ENCODE measurements at places on chromosomes 1 and 21.

- H3K36me3 ChIP-seq: no peaks in the 10 kb centered on the region
- no peak for DNase-seq
- H3K4me1 ChIP-seq: no peaks in the 10 kb centered on the region
- no peak overlapping the region for H3K27ac ChIP-seq
- no peak overlapping the region for H3K4me3 ChIP-seq
These were observed 45.1 kb downstream of the TRPM2 start for GRCh38 chr21:44398499-44398898.

DNA sequence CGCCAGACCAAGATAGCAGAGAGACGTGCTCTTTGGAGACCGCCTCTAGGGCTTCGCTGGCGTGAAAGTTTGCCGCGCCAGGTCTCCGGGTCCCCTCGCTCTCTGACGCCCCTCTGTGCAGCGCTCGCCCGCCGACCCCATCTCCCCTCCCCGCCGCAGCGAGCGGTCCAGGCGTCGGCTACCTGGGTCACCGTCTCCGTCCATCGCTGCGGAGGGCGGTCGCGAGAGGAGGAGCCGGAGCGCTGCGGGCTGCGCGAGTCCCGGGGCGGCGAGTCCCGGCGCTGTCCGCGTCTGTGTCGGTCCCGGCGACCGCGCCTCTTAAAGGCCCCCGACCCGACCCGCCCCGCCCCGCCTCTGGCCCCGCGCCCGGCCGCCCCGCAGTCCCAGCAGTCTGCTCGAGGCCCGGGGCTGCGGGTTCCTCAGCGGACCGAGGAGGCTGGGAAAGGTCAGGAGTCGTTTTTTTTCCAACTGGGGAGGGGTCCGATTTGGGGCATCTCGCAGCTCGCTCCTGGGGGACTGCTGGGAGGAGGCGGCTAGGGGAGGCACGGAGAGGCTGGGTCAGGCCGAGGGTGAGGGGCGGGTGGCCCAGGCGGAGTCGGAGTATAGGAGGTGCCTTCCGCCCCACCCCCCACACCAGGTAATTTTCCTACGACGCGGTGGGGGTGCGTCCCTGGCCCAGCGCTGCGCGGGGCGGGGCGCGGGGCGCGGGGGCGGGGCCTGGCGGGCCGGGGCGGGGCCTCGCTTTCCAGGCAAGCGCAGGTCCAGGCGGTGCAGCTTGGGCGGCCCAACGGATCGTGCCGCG lies at the start of the genes FBXO2 and FBXO44:
FBXO2 (minus strand) TSS at position 293 of the 802 bp plus-strand sequence; CDS start at position 204, 89 bp downstream.
FBXO44 (plus strand) TSS at position 741 of the 802 bp plus-strand sequence. CDS start 959 bp downstream, outside the sequence.
- H3K4me1 ChIP-seq: peaks cover 9% of the 10 kb centered on the region
- peaks cover 26% of the 10 kb centered on the region for H3K27me3 ChIP-seq
- DNase-seq: peak; percentile 56
- peak within 1 kb of the TSS; percentile 58 for H3K4me3 ChIP-seq

- no peaks in the 10 kb centered on the region for H3K36me3 ChIP-seq
- no peak overlapping the region for H3K27ac ChIP-seq
- peak; percentile 7 for DNase-seq
- H3K27me3 ChIP-seq: peaks cover 36% of the 10 kb centered on the region
- H3K4me1 ChIP-seq: no peaks in the 10 kb centered on the region
These were observed 104.4 kb downstream of the PCBP3 start for GRCh38 chr21:45747802-45748445.

GRCh38 chr21:43632373-43632905 lies 26.8 kb downstream of the HSF2BP start:
- no peaks in the 10 kb centered on the region for H3K27me3 ChIP-seq
- peaks cover 19% of the 10 kb centered on the region for H3K4me1 ChIP-seq
- no peak for DNase-seq
- H3K27ac ChIP-seq: no peak overlapping the region
- peaks cover 5% of the 10 kb centered on the region for H3K36me3 ChIP-seq
- no peak overlapping the region for H3K4me3 ChIP-seq

DNA sequence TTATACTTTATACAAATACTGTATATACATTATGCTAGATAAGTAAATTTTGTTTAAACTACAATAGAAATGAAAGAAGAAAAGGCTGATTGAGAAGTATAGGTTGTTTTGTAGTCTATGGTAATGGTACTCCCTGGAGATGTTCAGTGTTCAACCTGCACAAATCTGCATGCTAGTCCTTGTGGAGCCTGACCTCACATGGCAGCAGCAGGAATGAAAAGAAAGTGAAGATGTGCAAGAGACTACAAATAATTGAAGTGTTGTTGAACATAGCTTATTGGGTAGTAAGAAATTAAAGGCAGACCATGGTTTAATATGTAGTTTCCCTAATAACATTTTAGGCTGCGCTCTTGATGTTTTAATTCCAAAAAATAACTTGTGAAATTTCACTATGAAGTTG lies 201.2 kb downstream of the TGFB2 start:
- H3K27ac ChIP-seq: peak overlapping the region; percentile 0
- peak; percentile 24 for DNase-seq
- no peaks in the 10 kb centered on the region for H3K27me3 ChIP-seq

DNA sequence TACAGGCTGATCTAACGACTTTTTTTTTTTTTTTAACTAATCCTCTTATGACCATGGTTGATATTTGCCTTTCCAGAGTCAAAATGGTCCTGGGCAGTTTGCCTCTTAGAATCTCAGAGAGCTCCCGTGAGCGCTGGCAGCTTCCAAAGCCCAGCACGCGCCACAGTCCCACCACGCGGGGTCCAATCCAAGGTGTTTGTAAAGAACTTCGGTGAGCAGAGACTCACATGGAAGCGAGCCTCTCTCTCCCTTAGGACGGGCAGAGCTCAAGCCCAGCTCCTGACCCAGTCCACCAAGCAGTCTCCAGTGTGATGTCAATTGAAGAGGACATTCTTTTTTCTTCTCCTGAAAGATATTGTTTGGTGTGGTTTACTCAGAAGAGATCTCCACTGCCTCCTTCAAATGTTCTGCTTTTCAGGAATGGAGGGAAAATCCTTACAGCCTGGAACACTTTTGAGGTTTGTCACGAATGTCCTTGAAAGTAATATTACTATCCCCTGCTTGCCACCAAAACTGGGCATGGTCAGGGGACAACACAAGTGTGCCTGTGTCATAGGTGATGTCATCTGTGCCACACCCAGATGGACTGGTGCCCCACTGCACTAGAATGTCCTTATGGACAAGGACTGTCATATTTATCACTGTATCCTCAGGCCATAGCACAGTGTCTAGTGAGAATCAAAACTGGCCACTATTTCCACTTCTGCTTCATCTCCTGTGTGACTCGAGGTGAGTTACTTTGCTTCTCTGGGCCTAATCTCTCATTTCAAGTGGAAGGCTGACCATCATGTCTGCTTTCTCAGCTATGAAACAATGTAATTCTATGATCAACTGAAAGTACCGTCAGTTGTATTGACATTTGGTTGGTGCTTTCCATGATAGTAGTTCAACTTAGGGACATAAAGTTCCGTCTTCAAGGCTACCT lies 97.4 kb upstream of the EDEM3 start:
- no peak overlapping the region for H3K27ac ChIP-seq
- no peak for DNase-seq
- H3K36me3 ChIP-seq: no peaks in the 10 kb centered on the region
- no peak overlapping the region for H3K4me3 ChIP-seq

DNA sequence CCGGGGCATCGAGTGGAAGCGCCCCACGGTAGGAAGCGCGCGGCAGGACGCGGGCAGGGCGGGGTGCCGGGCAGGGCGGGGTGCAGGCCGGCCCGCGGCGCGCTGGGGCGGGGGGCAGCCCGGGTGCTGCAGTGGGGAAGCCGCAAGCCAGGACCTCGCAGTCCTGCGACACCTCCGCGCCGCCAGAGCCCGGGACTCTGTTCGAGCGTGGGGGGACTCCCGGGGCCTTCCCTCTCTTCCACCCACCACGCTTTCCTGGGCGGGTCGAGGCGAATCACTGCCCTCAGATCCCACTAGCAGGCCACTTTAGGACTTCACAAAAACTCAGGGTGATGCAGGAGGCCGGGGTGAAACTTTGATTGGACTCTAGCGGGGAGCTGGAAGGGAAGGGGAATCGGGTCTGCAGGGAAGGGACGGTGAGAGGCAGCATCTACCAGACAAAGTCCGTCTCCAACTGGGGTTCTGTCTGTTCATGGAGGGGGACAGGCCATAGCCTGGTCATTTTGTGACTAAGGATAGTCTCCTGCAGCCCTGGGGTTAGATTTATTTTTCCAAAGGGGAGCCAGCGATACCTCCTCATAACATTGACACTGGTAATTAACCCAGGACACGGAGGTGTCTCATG lies 623 bp downstream of the CAPN2 start:
- H3K27ac ChIP-seq: peak overlapping the region; percentile 94
- peak overlapping the region; percentile 80 for H3K4me3 ChIP-seq
- DNase-seq: peak; percentile 40
- H3K4me1 ChIP-seq: peaks cover 71% of the 10 kb centered on the region
- peaks cover 54% of the 10 kb centered on the region for H3K36me3 ChIP-seq

GRCh38 chr1:152039461-152039860 lies 2.7 kb upstream of the S100A11 start:
- H3K4me3 ChIP-seq: no peak overlapping the region
- no peak for DNase-seq
- H3K27ac ChIP-seq: no peak overlapping the region

GRCh38 chr1:178500936-178501554 lies 4.3 kb upstream of the CLEC20A start:
- peaks cover 11% of the 10 kb centered on the region for H3K27me3 ChIP-seq
- DNase-seq: no peak
- no peak overlapping the region for H3K4me3 ChIP-seq
- H3K27ac ChIP-seq: no peak overlapping the region
- peaks cover 8% of the 10 kb centered on the region for H3K4me1 ChIP-seq

- H3K27ac ChIP-seq: no peak overlapping the region
- H3K4me1 ChIP-seq: peaks cover 17% of the 10 kb centered on the region
- no peak overlapping the region for H3K4me3 ChIP-seq
- H3K36me3 ChIP-seq: peaks cover 27% of the 10 kb centered on the region
These were observed 4.6 kb downstream of the LPGAT1 start for GRCh38 chr1:211825980-211826379.

DNA sequence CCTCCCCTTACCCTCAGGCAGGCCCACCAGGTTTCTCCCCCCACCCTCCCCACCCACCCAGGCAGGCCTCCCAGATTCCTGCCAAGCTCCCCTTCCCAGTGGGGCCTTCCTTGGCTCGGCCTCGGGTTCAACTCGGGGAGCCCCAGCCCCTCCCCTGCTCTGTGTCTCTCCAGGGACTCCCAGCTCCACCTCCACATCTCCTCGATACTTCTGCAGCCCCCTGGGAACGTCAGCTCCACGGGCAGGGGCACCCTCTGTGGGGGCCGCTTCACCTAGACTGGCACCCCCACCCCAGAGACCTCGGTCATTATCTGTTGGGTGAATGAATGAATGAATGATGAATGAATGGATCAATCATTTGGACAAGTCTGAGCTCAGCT lies 775 bp downstream of the MMEL1 start:
- no peaks in the 10 kb centered on the region for H3K36me3 ChIP-seq
- no peak for DNase-seq
- peaks cover 57% of the 10 kb centered on the region for H3K27me3 ChIP-seq
- no peak overlapping the region for H3K4me3 ChIP-seq
- no peaks in the 10 kb centered on the region for H3K4me1 ChIP-seq

DNA sequence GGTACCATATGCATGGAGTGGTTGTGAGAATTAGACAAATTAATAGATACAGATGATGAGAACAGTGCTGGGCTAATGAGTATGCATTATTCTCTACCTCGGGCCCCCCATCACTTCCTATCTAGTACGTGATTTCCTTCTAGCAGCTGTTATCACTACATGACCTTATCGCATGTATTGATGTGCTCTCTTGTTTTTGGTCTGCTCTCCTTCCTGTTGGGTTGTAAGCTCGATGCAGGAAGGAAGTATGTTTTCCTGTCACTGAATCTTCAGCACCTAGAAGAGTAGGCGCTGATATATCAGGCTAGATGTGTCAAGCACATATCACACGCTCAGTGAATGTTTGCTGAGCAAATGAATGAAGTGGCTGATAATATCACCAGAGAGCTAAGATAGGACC lies 43.9 kb upstream of the IFNAR2 start:
- H3K36me3 ChIP-seq: no peaks in the 10 kb centered on the region
- no peaks in the 10 kb centered on the region for H3K4me1 ChIP-seq
- DNase-seq: no peak
- peaks cover 55% of the 10 kb centered on the region for H3K27me3 ChIP-seq

GRCh38 chr1:96554364-96554763 lies 167.2 kb upstream of the PTBP2 start:
- DNase-seq: no peak
- no peaks in the 10 kb centered on the region for H3K27me3 ChIP-seq
- no peak overlapping the region for H3K4me3 ChIP-seq
- H3K36me3 ChIP-seq: no peaks in the 10 kb centered on the region

GRCh38 chr1:205074513-205074912 lies 9.7 kb downstream of the TMEM81 start:
- H3K27me3 ChIP-seq: no peaks in the 10 kb centered on the region
- H3K4me3 ChIP-seq: no peak overlapping the region
- no peak overlapping the region for H3K27ac ChIP-seq
- H3K4me1 ChIP-seq: no peaks in the 10 kb centered on the region

GRCh38 chr1:28148880-28149195 lies 27.7 kb downstream of the PTAFR start:
- H3K27ac ChIP-seq: no peak overlapping the region
- H3K4me1 ChIP-seq: peaks cover 9% of the 10 kb centered on the region
- no peak for DNase-seq
- no peaks in the 10 kb centered on the region for H3K27me3 ChIP-seq
- H3K36me3 ChIP-seq: no peaks in the 10 kb centered on the region

DNA sequence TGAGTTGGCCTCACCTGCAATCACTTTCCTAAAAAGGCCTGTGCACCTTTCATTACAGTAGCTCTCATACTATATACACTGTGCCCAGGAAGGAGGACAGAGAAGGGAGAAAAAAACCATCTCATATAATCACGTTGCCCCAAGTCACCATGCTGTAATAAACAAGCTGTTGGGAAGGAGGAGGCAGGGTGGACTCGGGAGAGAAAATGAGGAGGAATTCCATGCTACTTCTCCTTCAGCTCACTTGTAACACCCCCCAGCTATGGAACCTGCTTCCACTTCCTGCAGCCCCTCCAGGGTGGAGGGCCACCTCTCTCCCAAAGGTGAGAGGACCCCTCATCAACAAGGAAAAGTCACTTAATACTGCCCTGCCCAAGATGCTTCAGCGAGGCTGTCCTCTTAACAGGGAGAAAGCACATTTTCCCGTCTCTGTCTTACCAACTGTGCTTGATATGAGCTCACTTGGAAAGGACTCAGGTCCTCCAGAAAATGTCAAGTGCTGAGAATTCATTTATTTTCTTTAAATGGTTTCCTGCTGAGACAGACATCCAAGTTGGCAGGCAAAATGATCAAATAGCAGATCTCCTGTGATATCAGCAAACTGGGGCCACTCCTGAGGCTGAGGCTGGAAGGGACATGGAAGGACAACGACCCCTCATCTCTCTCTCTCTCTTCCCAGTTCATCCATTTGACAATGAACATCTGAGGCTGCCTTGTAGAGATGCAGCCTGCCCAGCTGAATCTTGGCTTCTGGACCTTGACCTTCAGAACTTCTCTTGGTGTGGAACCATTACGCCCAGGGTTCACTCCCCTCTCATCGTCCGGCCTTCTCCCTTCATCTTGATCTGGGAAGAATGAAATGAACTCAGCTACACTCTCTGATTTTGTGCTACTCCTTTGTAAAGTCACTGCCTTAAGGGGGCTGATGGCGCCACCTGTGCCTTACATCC lies 54.0 kb downstream of the CAPN9 start:
- no peaks in the 10 kb centered on the region for H3K27me3 ChIP-seq
- H3K36me3 ChIP-seq: no peaks in the 10 kb centered on the region
- H3K4me3 ChIP-seq: no peak overlapping the region
- no peak for DNase-seq
- no peaks in the 10 kb centered on the region for H3K4me1 ChIP-seq
- H3K27ac ChIP-seq: no peak overlapping the region
